Urinary bladder (tissue), 4 donors: ENCODE measurements at places on chromosomes 2 and 18. TPM values are rescaled to one million over a fixed set of nuclear protein-coding genes. Genes with fewer than 3 reads are reported as not detected.

Gene MROH2A
- 0.32 TPM for total RNA-seq

Gene MRPL33
- total RNA-seq: 102 TPM

Gene MFSD2B
- total RNA-seq: 0.85 TPM

Gene IL36A
- not detected for total RNA-seq

Gene SERPINB13
- total RNA-seq: 1.7 TPM

Gene RBBP8
- total RNA-seq: 48.3 TPM

Gene OTOS
- total RNA-seq: not detected

Gene FRZB
- 3.7 TPM for total RNA-seq

DNA sequence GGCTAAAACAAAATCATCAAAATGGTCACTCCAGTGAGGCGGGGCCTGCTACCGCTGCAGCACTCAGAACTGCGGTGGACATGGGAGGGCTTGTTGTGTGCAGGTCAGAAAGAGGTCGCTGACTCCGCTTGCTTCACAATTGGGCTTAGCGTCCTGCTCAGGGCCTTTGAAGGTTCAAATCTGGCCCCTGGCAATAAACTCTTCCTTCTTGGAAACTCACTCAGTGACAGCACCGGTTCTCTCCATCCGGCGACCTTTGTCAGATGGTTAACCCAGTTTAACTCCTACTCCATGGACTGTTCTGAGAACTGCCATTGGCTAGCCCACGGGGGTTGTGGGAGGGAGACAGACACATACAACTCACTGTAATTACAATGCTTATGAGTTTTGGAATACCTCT lies 29.0 kb upstream of the LAPTM4A start:
- no peak for DNase-seq

- DNase-seq: no peak
Observed at GRCh38 chr2:169910109-169910799, 83.0 kb downstream of the UBR3 start.

DNA sequence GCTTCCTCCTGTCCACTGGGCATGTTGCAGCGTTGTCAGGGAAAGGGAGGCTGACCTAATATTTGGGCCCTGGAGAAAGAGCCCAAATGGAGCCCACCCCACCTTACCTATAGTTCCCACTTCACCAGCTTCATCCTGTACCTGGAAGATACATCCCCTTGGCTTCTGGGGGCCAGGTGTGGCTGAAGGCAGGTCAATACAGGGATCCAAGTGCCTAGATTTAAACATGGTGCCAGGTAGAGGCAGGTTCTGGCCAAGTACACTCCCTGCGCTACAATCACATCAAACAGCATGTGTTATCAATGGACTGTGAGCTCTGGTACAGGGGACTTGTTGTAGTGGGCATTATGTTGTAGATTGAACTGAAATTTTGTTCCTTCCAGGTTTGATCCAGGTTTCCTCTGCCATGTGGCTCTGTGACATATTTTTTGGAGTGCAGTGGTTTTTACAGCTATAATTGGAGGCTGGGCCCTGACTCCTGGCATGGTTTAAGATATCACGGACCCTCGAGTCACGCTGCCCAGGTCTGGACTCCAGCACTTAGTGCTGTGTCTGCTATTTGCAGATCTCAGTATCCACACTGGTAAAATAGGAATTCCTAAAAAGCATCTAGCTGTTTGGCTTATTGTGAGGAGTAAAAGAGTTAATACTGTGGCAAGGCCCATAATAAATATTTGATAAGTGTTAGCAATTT lies 23.8 kb downstream of the MYCN start:
- DNase-seq: no peak

GRCh38 chr2:186503827-186504606 lies 18.0 kb downstream of the ZC3H15 start:
- no peak for DNase-seq

GRCh38 chr2:188577231-188577630 lies 285.6 kb downstream of the GULP1 start:
- no peak for DNase-seq

GRCh38 chr2:67008155-67008554 lies 389.0 kb upstream of the ETAA1 start:
- DNase-seq: no peak

DNA sequence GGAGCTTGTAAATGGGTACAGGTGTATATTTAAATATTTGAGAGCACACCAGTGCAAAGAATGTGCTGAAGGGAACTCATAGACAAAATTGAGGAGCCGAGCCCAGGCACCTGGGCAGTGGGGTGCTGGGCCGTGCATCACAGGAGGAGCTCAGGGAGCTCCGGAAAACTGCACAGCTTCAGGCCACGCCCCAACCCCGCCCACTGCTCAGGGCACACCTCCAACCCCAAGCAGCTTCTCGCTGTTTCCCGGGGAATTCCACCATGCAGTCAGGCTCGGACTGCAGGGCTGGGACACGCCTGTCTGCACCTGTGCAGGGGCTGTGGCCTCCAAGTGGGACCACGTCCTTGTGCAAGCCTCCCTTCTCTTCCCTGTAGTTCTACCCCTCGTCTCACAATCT lies 243.0 kb downstream of the HDAC4 start:
- no peak for DNase-seq

DNA sequence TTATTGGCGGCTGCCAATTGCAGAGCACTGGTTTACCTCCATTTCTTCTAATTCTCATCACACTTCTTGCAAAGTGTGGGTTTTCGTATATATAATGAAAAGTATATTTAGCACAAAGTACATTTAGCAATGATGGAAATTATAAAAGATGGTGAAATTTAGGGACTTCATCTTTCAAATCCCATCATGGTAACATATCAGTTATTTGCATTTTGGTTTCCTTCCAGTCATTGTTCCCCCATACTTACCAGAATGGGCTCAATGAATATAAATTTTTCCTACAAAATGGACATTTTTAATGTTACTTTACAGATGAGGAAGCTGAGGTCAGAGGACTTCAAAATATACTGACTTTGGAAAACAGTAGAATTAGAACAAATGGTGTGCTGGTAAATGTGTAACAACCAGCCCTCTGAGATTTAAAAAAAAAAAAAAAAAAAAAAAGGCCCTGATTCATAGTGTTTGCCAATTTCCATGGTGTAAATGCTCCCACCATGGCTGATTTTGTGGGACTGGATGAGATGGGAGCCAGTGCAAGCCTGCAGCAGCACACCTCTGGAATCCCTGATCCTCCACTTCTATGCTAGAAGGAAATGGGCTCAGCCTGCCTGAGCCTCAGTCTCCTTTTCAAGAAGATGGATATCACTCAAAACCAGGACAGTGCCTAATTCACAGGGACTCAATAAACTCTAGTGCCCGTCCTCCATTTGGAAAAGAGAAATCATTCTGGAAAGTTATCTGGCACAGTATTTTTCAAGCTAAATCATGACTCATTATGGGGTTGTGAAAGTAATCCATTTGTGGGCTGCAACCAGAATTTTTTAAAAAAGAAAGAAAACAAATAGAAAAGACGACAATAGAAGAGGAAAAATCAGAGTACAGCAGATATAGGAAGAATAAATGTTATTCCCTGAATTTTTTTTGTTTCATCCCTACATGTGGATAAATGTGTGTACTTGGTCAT lies 34.0 kb downstream of the LBH start:
- no peak for DNase-seq

DNA sequence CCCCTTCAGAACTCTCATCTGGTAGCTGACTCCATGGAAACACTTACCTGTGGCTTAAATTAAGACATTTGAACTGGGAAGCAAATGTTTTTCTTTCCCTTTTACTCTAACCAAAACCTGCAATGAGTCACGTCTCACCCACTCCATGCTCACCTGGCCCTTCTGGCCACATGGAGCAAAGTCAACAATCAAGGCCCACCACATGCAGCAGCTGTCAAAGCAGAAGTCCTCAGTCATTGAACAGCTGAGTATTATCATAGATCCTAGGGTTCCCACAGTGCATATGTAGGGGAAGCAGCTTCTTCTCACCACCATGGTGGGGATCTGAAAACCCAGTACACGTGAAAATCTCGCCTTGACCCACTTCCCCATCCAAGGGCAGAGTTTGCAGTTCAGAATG lies 12.3 kb upstream of the MEP1B start:
- DNase-seq: no peak

DNA sequence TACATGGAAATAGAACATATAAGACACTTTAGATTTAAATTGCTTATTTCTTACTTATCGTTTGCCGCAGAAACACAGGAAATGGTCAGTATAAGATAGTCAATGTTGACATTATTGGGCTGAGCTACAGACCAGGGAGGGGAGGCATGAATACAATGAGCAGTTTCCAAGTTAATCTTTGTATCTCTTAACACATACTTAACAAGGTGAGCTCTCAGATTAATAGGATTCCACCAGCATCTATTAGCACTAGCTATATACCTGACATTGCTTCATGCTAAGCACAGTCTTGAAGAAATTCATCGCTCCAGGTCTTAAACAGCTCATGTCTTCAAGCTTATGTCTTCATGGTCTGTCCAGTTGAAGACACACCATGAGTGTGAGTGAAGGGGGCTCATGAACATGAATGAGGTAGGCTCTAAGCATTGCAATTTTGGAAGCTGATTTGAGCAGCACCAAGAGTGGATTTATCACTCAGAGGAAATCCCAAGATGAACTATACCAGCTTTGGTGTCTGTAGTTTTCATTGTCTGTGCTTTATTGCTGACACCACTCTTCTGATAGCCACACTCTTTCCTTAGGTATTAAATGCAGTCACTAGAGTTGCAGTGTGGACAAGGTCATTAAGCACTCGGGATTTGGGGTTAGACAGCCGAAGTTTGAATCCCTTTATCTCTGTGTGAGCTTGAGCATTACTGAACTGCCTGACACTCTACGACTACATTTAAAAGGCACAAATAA lies 359.3 kb upstream of the EPHA4 start:
- no peak for DNase-seq

DNA sequence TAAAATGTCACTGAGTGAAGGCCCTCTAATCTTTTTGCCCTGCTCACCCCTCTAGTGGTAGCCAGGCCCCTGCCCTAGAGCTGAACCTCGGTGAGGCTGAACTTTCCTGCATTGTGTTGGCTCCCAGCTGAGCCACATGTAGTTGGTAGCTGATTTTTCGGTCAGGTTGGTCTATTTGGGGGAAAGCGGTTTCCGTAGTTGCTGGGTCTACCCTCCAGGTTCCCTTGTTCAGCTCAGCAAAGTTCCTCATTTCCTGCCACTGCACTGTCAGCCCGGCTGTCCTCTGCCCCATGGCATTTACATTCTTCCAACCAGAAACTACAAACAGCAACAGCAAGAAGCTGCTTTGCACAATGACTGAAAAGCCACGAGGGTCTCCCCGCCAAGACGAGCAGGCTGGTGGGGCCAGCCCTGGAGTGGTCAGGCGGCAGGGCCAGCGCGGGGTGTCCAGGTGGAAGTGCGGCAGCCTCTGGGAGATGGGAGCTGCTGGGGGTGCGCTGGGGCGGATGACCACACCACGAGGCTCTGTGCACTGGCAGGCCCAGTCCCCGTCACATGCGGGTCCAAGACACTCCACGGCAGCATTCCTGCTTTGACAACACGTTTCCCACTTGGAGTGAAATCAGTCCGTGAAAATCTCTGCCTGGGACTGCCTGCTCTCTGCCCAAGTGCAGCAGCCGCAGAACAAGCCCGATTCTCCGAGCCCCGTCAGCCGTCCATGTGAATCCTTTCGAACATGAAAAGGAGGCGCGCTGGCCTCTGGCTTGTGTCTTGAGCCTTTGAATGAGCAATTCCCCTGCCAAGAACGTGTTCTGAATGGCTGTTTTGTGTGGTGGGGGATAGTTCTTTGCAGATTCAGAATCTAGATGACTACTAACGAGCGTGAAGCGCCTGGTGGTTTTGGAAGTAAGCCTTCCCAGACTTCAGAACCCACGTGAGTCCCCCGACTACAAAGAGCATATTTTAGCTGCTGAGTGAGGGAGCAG lies 159.4 kb downstream of the ASB1 start:
- DNase-seq: no peak

GRCh38 chr2:45833968-45834344 lies 182.5 kb downstream of the PRKCE start:
- no peak for DNase-seq

DNA sequence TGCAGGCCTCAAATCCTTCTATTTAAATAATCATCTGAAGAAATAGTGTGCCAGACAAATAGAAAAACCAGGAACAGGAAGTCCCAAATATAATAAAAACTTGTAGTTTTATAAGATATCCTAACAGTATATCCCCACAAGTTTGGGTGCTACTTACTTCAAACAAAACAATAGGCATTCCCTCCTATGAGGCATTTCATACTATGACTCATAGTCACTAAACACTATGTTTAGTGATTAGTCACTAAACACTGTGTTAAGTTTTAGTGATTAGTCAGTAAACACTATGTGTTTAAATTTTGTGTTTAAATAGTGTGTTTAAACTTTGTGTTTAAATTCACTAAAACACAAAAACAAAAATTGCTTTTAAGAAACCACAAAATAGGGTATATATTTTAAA lies 407.0 kb upstream of the CDH19 start:
- DNase-seq: no peak

- no peak for DNase-seq
Observed at GRCh38 chr2:3198119-3198518, 179.5 kb downstream of the EIPR1 start.

DNA sequence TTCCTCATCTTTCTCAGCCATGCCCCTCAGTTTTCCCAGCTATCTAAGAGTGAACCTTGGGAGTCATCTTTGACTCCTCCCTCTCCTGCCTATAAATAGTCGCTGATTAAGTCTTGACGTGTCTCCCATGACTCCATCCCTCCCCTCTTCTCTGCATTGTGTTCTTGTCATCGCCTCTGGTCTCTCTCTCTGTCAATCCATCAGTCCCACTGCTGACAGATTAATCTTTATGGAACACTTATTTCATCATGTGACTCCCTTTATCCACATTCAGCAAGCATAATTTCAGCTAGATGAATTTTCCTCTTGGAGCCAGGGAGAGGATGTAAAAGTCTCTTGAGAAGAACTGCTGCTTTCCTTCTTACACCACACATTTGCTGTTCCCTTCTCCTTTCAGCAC lies 9.4 kb downstream of the ADAM23 start:
- DNase-seq: no peak

DNA sequence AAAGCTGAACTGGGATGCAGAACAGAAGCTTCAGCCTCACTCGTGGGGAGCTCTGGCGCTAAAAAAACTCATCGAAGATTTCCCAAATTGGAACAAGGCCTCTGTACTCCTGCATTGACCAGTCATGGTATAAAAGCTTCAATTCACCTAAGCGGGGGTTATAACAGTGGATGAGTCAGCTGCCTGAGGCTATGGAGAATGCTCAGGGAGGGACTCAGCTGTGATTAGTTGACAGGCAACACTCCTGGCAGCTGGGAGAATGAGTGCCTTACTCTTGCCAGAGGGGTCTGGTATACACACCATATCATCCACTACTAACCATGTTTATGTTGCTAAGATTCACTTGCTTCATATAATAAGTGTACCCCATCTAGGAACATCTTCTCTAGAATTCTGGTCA lies 350.6 kb upstream of the VRK2 start:
- DNase-seq: no peak
